T-helper 9 cell (primary cell): ENCODE measurements at places on chromosomes 6 and 20.
A peak's percentile ranks its signal among the peaks of the same experiment; 100 is the strongest.

- DNase-seq, result no peak
These were observed 117.9 kb downstream of the ISM1 start for GRCh38 chr20:13338999-13339411.

GRCh38 chr20:48850257-48850976 is 22.6 kb upstream of the PREX1 start:
- no peak for DNase-seq

GRCh38 chr6:15305909-15306308 is 60.0 kb downstream of the JARID2 start:
- DNase-seq, result no peak

DNA sequence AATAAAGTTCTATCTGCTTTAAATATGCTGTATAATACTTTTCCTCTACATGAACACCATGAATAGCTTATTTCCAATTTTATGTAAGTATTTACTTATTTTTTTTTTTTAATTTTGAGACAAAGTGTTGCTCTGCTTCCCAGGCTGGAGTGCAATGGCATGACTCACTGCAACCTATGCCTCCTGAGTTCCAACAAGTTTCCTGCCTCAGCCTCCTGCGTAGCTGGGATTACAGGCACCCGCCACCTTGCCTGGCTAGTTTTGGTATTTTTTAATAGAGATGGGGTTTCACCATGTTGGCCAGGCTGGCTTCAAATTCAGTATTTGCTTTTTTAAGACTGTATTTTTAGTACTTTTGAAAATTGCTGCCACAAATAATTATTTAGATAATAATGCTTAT is 1365.9 kb downstream of the GRIK2 start:
- no peak for DNase-seq

DNA sequence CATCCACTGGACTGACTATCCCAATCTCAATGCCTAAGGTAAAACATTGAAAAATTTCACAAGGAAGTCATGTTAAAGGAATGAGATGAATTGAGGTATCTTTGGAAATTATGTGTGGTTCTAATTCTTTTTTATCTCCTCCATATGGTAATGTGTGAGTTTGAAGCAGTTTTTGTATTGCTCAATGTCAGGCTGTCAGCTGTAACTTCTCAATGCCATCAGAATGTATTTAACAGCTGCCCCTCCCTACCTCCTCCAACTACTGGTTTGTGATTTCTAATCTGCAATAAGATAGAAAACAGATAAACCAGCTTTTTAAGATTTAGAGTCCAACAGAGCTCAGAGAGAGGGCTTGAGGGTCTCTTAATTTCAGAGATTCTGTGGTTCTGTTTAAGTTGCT is 1005.8 kb upstream of the ADGRB3 start:
- no peak for DNase-seq

DNA sequence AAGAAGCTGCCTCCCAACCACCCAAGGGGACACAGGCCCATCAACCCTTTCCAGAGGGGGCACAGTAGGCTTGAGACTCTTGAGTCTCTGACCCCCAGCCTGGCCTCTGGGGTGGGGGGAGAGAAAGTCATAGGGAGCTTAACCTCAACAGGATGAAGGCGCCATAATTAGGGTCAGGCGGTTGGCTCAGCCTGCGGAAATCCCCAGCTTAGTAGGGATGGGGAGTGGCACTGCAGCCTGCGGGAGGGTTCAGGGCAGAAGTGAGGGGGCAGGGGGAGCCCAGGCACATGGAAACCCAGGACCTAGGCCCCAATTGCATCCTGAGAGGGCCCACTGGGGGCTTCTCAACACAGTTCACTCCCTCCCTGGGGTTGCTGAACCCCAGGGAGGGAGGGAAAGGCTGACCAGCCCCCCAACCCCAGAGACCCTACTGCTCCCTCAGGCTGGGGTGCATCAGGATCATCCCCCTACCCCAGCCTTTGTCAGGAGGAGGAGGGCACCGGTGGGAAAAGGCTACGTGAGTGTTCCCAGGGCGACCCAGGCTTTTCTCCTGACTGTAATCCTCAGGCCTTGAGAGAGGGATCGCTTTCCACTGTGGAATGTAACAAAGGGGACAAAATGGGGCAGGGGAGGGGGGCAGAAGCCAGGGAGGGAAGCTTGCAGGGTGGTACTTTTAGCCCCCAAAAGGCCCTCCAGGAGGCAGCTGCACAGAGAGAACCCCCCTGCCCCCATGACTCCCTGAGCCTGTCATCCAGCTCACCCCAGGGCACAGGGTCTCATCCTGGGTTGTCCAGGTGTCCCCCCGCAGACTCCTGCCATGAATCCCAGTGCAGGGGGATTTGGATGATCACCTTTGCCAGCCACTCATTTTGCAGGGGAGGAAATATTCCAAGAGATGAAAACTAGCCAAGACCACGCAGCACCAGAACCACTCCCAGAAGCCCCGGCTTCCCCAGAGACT is 46.4 kb downstream of the MRPL14 start:
- no peak for DNase-seq

- DNase-seq, result peak; percentile 4
These were observed 86.3 kb downstream of the SLC22A23 start for GRCh38 chr6:3370361-3371221.

DNA sequence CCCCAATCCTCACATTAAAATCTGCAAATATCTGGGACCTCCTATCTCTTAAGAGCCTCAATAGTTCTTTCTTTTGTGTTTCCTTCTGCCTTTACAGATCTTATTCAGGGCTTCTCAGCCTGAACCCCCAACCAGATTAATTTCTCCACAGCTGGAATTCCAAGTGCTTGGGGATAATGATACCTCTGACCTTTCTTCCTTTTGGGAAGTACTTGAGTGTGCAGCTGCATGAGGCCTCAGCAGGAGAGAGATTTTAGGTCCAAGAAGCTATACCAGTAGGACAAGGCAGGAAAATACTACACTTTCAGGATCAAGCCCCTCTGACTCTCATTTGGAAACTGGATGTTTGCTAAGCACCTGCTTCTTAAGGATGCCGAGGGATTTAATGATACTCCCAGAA is 2.6 kb downstream of the PHF20 start:
- DNase-seq, result no peak

DNA sequence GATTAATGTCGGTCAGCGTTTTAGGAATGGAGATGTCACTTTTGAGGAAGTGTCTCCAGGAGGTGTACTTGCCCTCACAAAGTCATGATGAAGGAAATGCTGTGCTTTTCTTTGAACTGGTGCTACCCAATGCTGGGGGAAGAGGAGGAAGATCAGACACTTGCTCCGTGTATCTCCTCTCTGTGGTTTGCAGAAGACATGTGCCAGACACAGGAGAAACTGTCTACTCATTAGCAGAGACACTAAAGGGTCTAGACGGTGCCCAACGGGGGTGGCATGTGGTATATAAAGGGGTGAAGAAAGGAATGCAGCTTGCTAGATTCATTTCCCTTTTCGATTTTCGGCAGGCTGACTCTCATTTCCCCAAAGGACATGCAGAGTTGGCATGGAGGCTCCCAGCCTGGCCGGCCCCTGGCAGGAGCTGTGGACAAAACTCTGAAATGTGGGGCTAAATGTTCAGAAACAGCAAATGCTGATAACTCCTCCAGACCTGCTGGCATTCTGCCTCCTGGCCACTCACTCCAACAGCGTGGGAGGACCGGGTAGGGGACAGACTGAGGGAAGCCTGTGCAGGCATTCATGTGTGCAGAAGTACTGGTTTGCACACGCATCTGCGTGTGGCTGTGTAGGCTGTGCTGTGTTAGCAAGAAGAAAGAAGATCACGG is 59.6 kb upstream of the QKI start:
- no peak for DNase-seq
